ENCODE measurements at places on chromosomes 5 and 9.

- no peak for DNase-seq
These were observed 9.0 kb upstream of the NSD1 start for GRCh38 chr5:177124486-177124991.

GRCh38 chr9:18639911-18640310 is 166.0 kb downstream of the ADAMTSL1 start:
- DNase-seq, result no peak

GRCh38 chr5:41408676-41409443 is 101.5 kb downstream of the PLCXD3 start:
- no peak for DNase-seq

- DNase-seq, result no peak
These were observed 21.1 kb upstream of the UBAP2 start for GRCh38 chr9:34069831-34070230.

GRCh38 chr9:34862043-34862442 is 96.0 kb upstream of the PHF24 start:
- DNase-seq, result no peak

DNA sequence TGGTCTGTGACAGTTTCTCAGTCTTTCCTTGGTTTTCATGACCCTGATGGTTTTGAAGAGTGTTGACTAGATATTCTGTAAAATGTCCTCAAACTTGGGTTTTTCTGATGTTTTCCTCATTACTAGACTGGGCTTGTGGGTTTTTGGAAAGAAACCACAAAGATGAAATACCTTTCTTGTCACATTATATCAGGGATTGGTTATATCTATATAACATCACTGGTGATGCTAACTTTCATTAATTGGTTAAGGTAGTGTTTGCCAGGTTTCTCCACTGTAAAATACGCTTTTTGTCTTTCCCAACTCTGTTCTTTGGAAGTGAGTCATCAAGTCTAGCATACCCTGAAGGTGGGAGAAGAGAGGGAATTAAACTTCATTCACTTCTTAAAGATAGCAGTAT is 3.3 kb upstream of the IL31RA start:
- DNase-seq, result no peak

DNA sequence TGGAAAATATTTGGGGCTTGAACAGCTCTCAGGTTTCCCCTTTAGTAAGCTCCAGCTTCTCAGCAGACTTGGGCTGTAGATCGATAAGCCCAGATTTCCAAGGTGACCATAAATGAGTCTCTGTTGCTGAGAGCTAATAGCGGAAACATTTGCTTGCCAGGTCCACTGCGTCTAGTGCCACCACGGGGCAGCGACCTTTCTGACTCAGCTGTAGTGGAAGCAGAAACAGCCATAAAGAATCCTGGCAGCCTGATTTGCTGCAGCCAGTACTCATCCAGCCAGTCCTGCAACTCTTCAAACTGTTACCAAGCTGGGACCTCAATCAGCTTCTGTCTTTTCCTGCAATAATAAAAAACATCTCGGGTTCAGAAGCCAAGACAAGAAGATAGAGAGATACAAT is 241.7 kb downstream of the DOCK8 start:
- no peak for DNase-seq

DNA sequence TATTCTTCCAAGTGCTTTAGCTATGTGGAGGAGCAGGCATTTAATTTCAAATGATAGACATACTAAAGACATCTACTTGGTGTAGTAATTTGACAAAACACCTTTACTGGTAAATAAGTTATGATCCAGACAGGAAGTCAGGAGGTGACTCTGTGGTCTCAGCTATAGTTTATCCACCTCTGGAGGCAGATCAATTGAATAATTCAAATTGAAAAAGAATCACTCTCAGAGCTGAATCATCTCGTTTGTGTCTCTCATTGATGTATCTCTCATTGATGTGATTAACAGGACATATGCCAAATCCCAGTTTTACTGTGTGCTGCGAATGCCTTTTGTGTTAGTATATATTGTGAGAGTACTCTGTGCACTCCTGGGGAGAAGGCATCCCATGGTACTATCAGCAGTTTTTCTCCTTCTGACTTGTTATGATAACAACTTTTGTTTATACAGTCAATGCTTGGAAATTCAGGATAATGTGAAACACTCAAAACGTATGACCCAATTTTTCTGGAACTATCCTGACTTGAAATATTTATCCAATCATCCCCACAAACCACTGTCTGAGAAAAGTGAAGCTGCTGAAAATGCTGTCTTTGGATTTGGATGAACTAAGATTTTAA is 48.5 kb upstream of the DAB2 start:
- DNase-seq, result no peak
